ENCODE measurements at places on chromosomes 1 and 21.

GRCh38 chr1:195105281-195105680, 1503.0 kb downstream of the KCNT2 start:
- no peak for DNase-seq

GRCh38 chr1:225765982-225766674, 11.5 kb upstream of the SRP9 start:
- no peak for DNase-seq

DNA sequence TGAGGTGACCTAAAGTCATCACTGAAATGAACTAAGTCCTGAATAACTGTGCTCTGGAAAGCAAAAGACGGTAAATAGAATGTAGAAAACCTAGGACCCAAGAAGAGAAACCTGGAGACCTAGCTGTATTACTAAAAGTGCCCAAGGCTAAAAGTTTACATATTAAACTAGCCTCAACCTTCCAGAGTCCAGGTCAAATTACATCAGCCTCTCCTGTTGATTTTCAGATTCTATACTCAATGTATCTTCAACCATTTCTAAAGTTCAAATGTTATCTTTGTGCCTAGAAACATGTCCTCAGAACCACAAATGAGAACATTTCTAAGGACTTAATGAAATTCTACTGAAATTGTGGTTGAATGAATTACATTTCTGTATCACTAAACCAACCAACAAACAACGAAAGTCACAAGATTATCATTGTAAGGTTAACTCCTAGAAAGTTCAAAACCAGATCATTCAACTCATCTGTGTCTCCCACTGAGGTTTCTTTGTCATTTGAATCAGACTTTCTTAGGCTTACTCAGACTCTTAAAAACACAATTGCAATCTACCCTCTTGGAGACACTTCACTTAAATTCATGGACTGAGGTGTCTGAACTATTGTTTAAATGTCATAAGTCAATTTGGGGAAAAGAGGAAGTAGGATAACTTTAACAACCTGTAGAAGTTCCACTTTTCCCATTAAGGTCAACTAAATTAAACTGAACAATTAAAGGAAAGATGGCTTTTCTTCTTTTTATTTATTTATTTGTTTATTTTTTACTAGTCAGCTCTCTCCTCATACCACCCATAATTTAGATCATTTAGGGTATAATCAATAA, 207.7 kb downstream of the BARHL2 start:
- no peak for DNase-seq

- DNase-seq = no peak
Measured at GRCh38 chr1:31744165-31744888, 19.8 kb downstream of the ADGRB2 start.

GRCh38 chr1:50527249-50527986, 104.2 kb upstream of the DMRTA2 start:
- DNase-seq = no peak

- DNase-seq = no peak
Measured at GRCh38 chr1:2135441-2135841, 59.1 kb downstream of the FAAP20 start.

DNA sequence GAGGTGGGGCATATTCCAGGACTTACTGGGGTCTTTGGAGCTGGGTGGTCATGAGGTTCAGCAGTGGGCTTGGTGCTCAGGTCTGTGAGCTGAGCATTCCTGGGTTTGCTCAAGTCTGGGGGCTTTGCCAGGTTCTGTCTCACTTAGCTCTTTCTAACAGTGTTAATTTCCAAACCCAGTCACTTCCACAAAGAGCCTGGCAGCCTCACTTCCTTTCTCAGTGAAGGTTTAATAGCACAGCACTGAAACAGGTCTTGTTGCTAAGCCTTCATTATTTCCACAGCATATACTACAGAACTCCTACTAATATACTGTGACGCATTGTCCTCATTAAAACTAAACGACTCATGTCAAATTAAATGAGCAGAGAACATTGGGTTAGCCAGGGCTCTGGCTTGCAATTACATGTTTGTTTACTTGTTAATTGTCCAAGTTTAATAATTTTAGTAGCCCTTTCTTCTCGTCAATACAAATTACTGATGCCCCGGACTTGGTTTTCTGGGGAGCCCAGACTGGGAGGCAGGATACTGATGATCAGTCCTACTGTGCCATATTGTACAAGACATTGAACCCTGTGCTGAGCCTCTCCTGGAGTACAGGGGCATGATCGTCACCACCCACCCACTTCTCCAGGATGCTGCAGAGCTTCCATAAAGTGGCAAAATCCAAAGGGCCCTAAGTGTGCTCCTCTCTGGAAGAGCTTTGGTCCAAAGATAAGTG, 170.7 kb downstream of the IER5 start:
- DNase-seq = no peak

- DNase-seq = no peak
Measured at GRCh38 chr1:101044749-101045148, 19.2 kb upstream of the DPH5 start.

DNA sequence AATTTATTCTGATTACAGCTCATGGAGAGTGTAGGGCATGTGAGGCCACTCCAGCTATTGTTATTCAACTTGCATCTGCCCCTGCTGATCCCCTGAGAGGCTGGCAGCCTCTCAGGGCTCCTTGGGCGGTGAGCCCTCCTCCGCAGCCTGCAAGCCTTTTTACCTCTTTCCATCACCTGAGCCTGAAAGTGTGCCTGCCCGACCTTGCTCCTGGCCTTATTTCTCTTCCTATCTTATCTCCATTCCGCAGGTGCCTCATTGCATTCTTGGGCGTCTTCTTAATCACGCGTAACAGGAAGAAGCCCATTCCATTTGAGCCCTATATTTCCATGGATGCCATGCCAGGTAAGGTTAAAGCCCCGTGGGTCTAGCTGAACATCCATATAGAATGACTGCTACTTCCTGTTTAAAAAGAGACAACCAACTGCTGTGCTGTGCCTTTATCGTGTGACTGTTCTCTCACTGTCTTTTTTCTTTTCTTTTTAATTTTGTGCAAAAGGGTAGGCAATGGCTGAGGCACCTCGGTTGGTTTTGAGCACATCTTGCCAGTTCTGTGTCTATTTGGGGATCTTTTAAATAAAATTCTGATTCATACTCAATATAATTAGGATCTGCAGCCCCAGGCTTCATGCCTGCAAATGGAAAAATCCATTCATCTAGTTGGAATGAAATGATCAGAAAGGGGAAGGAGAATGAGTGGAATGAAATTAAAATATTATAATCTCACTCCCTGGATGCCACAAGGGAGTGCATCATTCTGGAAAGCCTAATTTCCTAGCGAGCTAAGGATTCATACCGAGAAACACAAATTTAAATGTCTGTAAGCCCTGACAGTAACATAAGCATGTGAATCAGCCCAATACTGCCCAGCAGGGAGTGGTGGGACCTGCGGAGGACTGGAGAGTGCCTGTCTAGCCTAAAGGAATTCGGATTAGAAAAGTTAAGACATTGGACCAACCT, 38.6 kb upstream of the RCAN3 start:
- no peak for DNase-seq

GRCh38 chr1:210531475-210532222, 202.9 kb downstream of the HHAT start:
- DNase-seq = no peak

DNA sequence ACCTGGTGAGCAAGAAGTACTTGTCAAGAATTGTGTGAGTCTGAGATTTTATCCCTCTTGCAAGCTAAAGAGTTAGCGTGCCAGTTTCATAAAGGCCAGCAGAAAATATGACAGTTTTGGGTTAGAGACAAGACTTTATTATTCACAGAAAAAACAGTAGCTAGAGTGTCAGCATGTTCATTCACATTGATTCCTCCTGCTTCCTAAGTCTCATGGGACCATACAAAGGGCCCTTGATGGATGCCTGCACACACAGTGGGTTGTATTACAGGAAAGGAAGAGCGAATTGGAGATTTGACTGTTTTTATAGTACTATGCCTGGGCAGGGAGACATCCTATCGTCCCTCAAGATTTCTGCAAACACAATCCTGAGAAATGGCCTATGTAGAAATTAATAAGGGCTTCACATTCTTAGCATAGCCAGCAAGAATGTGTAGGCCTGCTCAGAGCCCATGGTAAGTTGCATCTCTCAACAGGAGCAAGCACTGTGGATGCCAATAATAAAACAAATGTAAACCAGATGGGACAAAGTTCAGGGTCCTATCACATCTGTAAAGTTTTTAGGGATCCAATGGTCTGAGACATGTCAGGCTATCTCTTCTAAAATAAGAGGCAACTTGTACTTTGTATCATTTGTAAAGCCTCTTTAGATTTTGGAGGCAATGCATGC, 4.0 kb upstream of the ASPM start:
- no peak for DNase-seq

DNA sequence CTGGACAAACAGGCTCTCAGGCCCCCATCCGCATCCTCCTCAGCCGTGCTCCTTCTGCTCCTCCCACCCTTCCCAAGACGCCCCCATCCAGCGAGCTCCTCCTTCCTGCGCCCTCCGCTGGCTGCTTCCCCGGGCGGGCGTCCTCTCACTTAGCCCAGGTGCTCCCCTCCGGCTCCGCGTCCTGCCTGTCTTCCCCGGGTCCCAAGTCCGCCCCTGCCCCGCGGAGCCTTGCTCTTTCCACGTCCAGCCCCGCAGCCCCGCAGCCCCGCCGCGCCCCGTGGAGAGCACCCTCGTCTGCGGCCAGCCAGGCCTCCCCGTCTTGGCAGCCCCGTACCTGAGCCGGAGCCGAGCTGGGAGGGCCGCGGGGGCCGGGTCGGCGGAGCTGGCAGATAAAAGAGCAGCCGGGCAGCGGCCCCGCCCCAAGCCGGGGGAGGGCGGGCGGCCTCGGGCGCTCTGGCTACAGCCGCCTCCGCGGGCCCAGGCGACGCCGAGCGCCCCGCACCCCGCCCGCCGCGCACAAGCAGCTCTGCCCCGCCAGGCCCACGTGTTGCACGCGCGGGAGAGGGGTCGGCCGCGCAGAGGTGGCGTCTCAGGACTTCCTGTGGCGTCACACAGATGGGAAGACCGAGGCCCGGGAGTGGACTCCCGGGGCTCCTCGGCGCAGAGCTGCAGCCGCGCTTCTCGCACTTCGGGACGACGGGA, at the start of gene PAQR7:
TSS of gene PAQR7 (minus strand) at position 555 of the 702 bp plus-strand sequence. CDS start 11,869 bp downstream, outside the sequence.
- no peak for DNase-seq

- DNase-seq = no peak
Measured at GRCh38 chr1:234532503-234532922, 53.5 kb upstream of the TARBP1 start.

GRCh38 chr1:15501208-15502032, 22.6 kb downstream of the CASP9 start:
- DNase-seq = peak; percentile 26

GRCh38 chr1:147812799-147813198, 52.4 kb upstream of the GJA5 start:
- no peak for DNase-seq

GRCh38 chr1:160637821-160638539, 8.9 kb downstream of the SLAMF1 start:
- DNase-seq = no peak

DNA sequence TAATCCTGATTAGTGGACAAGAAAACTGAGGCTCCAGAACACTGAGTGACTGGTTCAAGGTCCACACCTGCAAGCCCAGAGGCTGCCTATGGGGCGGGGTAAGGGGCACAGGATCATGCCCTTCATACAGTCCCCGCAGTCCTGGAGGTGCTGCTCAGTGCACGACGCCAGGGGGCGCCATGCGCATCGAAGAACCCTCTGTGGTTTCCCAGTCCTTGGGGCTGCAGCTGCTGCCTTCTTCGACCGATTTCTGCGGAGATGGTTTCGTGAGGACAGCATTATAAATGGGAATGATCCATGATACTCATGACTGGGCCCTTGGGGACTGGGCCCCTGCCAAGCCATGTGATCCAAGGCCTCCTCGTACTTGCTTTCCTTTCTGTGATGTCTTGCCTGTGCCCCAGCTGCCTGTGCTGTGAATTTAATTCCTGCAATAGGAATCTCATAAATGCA, 37.1 kb upstream of the ARHGEF10L start:
- DNase-seq = peak; percentile 15

DNA sequence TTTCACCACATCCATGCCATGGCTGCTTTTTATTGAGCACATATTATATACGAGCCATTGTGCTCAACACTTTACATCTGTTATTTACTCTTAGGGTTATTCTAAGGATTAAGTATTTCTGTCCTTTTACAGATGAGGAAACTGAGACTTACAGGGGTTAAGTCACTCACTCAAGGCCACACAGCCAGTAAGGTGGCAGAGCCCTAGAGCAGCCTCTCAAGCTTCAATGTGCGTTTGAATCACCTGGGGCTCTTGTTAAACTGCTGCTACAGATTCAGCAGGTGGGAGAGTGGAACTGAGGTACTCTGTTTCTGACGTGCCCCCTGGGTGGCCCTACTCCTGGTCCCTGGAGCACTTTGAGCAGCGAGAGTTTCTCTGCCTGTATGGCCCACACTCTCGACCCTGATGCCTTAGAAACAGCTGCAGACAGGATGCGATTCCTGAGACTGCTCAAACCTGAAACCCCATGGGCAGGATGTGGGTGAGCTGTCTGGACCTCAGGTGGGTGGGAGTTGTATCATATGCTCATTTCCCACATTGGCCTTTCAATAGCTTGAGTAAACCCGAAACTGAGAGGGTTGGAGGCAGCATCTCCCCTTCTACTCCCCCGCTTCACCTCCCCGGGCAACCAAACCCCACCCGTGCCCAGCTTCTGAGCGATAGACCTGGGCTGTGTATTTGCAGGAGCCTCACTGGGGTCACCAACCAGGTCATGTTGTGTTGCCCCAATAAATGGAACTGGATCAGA, 59.3 kb downstream of the MAN1C1 start:
- peak; percentile 60 for DNase-seq

DNA sequence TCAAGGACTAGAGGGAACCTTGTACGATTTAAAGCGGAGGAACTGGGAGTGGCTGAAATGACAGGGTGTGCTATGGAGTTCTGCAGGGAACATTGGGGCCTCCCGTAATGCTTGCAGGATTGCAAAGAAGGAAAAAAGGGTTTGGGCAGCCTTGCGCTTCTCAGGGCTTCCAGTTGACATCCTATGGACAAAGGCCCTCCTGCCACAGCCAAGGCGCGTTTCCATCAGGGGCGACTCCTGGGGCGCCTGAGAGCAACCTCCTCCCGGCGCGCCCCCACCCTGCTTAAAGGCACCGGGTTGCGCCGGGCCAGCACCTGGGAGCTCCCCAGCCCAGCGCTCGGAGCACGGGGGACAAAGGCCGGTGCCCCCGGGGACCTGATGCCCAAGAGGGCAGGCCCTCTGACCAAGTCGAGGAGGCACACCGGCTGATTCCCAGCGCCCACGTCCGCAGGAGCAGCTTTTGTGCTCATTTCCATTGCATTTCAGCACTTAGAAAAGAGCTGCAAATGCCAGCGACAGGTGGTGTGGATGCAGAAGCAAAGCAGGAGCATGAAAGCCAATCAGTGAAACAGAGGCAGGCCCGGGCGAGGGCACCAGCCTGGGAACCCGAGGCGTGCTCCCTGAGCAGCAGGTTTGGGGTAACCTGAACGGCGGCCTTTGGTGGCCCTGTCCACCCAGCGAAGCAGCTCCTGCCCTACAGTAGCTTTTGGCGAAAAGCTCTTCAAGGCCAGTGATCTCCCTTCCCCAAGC, 17.6 kb upstream of the RNF187 start:
- DNase-seq = no peak

- DNase-seq = no peak
Measured at GRCh38 chr1:27475720-27476119, 14.2 kb downstream of the WASF2 start.
